GM12892 (cell line): ENCODE measurements at places on chromosomes 3 and 15.

DNA sequence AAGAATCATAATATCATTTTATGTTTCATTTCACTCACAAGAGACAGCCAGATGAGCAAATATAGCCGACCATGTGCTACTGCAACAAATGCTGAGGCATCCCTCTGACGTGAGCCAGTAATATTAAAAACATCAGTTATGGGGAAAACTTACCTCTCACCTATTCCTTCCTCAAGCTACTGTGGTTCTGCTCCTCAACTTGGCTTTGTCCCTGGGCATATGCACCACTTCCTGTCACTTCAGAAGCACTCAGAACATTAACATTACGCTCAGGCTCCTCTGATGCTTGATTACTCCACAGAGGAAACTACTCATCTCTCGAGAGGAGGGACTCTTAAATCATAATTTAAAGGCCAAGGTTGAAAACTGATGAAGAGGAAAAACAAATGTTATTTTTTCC lies 457.0 kb upstream of the ALCAM start:
- DNase-seq = no peak

DNA sequence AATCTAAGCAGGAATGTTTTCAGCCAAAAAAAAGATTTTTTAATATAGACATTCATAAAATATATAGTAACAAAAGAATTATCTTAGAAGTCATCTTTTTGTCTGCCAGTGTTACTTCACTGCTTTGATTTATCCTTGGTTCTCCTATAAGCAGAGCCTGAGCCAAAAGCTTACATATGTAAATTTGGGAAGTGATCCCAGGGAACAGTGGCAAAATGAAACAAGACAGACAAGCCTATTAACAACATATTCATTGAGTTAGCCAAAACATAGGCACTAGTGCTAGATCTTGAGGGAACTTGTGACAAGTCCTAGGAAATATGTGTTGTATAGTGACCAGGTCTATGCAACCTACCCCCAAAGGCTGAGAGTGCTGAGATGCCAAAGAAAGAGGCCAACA lies 11.3 kb downstream of the GTPBP8 start:
- no peak for DNase-seq

DNA sequence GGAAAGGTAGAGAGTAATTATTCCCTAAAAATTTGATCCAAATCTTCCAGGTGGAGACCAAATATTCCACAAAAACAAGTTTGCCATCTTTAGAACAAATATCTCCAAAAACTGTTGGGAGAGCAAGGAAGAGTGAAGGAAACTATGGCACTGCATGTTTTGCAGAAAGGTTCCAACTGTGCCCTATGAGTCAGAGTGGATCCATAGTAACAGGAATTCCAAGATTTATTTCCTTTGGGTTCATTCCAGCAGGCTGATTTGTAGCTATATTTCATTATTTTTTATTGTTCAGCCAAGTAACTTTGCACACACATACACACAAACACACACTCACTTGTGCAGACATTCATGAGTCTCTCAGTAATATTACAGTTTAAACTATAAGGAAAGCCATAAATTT lies 459.7 kb upstream of the EPHA6 start:
- no peak for DNase-seq

- no peak for DNase-seq
Observed at GRCh38 chr3:172687501-172687900, 23.4 kb downstream of the NCEH1 start.

GRCh38 chr3:46946856-46947545 lies 29.5 kb downstream of the CCDC12 start:
- no peak for DNase-seq

GRCh38 chr3:159168788-159169187 lies 366.9 kb downstream of the MFSD1 start:
- DNase-seq = no peak

- no peak for DNase-seq
Observed at GRCh38 chr3:113535898-113536297, 3.5 kb downstream of the SIDT1 start.

DNA sequence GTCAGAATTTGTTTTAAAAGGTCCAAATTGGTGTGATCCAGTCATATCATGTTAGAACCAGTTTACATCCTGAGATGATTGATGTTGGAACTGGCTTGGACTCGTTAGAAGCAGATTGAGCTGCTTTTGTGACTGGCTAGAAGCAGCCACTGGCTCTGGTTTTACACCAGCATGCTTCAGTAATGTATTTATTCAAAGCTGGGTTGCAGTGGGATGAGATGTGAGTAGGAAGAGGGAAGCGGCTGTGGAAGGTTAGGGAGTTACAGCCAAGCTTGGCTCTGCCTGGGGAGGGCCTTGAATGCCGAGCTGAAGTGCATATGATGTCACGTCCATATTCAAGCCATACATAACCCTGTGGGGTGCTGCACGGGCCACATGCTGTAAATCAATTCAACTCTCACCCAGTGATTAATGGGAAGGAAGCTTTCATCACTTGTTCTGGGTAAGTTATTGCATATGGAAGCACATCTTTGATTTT lies 104.0 kb upstream of the SMAD3 start:
- no peak for DNase-seq

GRCh38 chr3:185623939-185624665 lies 38.0 kb downstream of the SENP2 start:
- no peak for DNase-seq

DNA sequence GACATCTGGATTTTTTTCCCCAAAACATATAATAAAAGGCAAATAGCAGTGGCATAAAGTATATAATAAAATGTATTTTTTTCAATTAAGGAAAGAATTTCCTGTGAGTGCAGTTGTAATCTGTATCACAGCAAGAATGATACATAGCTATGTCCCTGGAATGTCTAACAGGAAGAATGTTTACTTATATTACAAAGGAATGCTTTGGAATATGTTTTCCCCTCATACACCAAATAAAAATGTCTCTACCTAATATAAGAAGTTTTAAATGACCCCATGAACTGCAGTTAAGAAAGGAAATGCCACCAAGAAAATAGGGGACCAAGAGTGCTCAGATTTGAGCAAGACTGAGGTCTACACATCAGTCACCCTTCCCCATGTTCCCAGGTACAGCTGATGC lies 38.0 kb upstream of the ATP11B start:
- DNase-seq = no peak

DNA sequence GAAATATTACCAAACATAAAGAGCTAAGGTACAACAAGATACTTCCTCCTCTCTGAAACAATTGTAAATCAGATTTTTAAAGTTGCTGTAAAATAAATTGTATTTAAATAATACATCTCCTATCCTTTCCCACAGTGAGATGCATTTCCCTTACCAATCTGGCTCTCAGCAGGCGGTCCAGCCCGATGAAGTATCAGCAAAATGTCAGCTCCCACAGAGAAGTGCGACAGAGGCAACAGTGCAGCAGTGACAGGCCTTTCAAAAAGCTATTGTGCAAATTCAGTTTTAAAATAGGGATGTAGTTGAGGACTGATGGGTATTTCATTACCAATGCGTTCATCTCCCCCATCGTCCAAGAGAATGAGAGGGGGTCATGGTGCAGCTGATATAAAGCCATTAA lies 733.2 kb upstream of the GOLIM4 start:
- DNase-seq = no peak

DNA sequence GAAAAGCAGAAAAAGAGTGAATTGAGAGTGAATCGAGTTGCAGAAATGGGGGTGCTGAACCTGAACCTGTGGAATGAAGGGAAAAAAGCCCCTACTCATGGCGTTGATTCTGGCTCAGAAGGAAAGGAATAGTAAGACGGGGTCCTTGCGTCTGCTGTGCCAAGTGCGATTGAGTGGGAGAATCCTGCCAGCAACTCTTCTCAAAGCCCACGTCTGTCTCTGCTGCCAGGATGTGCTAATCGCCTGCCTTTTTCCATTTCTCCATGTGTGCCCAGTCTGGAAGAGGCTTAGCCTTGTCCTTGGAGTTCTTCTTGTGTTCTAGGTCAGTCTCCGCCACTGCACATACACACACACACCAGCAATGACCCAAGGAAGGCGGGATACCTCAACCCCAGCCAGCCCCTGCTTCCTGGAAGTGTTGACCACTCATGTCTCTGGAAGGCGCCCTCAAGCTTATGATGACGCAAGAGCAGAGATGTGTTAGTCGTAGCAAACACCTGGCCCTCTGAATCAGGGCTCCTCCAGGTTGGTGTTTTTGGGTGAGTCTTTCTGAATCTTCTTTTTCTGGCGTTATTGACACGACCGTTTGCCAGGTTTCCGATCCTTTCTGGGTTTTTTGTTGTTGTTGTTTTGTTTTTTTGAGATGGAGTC lies 262.4 kb upstream of the PROK2 start:
- no peak for DNase-seq

- no peak for DNase-seq
Observed at GRCh38 chr3:107562969-107563529, 40.3 kb downstream of the BBX start.

GRCh38 chr15:67506775-67507747 lies 13.9 kb upstream of the C15orf61 start:
- DNase-seq = no peak

DNA sequence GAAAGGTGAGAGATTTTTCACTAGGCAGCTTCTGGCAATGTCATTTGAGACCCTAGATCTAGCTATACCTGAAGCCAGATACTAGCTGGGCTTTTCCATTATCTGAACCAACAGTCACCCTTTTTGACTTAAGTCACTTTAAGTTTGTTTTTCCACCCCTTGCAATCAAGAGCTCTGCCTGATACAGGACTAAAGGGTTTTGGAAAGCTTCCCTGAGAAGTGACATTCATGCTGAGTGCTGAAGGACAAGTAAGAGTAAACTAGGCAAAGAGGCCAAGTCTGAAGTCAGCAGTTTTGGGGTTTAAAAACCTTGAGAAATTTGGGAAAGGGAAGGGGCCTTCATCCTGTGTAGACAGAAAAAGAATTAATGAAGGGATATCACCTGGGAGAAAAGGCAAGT lies 27.1 kb upstream of the CCDC174 start:
- no peak for DNase-seq

DNA sequence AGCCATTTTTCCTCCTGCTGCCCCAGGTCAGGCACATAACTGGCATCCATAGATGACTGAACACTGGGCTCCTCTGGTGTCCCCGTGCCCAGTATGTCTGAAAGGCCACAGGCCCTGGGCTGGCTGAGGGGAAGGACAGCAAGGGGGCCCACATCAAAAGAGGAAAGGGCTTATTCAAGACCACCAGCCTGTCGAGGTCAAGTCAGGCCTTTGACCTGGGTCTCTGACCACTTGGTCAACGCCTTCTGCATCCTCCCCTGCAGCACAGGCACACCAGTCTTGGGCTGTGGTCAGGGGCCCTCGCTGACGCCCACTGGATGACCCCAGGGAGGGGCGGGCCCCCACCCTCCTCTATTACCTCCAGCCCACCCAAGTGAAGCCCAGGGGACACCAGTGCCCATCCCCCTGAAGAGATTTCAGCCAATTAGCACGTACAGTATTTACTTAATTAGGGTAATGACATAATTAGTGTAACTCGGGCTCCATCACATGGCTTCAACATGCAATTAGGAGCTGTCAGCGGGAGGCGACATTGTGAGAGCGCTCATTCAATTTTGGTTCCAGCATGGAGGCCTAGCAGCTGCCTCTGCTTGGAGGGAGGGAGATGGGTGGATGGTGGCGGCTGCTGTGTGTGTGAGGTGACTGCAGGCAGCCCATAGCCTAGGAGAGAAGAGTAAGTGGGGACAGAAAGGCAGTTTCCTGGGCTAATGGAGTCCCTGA lies 13.5 kb upstream of the DNAH1 start:
- no peak for DNase-seq

GRCh38 chr3:60577601-60578000 lies 673.7 kb downstream of the FHIT start:
- no peak for DNase-seq

DNA sequence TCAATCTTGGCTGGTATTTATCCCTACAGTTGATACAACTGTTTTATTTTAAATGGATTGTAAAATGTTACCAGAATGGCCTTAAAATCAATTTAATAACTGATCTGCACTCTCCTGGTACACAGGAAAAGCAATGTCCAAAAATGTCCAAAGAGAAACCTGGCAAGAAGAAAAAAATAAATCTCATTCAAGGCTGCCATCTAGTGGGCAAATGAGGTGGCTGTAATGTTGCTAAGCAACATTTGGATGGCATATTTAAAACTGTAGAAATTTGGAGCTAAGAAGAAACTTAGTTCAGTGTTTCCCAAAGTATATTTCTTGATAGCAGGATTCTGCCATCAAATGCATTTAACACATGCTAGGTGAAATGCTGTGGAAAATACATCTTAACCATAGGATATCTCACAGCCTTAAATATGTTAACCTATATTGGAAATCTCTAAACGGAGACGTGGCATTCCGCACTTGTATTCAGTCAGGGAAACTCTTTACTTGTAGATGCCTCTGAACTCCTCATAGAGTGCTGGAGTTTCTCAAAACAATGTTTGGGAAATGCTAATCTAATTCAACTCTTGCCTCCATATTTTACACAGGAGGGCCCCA lies 216.8 kb downstream of the ERC2 start:
- peak; percentile 8 for DNase-seq
